Stimulated activated naive CD4-positive, alpha-beta T cell (primary cell): ENCODE measurements at places on chromosomes 7 and 10.

DNA sequence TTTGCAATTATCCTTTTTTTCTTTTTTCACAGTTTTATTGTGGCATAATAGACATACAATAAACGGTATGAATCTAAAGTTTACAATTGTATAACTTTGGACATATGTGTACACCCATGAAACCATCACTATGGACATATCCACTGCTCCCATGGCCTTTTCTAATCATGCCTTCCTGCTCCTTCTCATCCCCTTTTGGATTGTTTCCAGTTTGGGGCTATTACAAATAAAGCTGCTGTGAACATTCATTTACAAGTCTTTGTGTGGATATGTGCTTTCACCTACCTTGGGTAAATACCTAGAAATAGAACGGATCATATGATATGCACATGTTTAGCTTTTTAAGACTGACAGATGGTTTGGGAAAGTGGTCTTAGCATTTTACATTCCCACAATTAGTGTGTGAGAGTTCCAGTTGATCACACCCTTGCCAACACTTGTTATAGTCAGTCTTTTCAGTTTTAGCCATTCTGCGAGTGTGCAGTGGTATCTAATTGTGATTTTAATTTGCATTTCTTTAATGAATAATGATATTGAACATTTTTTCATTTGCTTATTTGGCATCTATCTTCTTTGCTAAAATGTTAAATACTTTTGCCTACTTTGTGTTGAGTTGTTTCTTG is 120.9 kb upstream of the KAT6B start:
- no peak for DNase-seq

DNA sequence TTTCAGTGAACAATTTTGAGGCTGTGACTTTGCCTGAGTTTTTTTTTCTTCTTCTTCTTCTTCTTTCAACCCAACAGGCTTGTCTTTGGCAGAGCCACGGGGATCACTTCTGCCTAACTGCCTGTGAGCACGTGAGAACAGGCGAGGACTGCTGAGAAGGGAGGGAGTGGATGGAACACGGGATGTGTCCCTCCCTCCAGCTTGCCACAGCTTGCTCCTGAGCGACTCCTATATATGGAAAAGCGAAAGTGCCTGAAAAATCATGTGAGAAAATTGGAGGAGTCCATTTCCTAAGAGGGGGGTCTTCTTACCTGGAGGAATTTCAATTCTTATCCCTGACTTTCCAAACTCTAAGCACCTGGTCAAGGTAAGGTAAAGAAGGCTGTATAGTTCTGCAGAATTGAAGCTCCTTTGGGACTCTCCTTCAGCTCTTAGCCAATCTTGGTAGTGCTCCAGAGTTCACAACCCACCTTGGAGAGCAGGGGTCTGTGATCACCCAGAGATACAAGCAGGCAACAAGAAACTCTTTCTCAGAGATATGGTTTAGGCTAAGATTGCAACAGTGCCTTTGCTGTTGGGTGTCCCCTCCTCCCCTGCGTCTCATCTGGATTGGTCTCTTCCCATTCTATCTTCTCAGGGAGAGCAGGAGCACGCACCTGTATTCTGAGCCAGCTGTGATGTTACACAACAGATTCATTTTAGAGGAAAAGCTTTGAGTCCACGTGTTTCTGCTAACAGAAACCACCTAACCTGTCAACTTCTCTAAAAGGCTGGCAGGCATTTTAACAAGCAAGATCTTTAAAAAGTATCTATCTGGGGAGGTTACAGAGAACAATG is at the start of gene MAT1A:
Gene MAT1A, minus strand, starts transcription at position 208 of the 837 bp plus-strand sequence. CDS start 235 bp downstream, outside the sequence.
- no peak for DNase-seq

GRCh38 chr7:106864298-106865081 is 592 bp upstream of the PIK3CG start:
- no peak for DNase-seq

DNA sequence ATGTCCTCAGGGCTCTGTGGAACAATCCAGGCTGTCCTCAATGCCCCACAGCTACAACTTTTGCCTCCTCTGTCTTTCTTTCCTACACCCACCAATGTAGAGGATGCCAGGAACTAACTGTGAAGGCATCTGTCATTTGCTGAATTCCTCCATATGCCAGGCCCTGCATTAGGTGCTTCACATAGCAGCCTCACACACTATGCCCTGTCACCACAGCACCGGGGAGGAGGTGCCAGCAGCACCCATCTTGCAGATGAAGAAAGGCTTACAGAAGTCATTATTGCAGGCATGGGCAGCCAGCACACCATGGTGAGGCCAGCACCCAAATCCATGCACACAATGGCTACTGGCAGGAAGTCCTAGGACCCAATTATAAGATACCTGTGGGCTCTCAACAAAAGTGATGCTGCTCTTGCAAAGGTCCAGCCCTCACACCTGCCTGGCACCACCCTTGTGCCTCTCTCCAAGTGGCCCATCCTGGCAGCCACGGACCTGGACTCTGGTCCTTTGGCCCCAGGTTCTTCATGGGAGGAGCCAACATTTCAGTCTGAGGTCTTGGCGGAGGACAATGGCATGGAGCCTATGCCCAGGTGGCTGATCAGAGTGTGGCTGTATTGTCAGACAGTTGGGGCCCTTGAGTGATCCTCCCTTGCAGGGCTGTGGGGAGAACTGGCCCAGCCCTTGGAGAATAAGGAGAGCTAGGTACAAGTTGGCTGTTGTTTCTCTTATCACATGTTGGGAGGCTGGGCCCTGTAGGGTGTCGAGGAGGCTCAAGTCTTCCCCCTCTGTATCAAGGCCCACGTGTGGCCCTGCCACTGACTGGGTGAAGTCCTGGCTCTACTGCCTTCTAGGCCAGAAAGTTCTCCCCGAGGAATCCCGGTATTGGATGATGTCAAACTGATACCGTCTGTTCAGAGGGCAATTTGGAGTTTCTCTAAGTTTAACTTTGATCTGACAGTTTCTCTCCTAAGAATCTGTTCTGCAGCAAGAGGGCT is 14.4 kb upstream of the MYL7 start:
- DNase-seq, result no peak

DNA sequence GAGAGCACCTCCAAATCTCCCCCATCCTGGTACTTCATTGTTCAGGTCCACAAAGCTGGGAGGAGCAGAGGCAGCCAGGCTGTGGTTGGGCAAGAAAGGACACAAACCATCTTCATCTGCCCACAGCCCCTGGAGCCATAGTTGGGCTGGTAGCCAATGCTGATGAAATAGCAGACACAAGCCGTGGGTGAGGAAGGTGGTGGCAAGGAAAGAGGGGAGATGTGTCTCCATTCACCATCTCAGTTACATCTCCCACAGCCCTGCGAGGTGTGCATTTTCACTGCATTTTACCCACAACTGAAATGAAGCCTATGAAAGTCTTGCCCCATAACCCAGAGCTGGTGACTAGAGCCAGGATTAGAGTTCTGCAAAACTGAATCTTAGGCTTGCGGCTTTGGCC is 35.0 kb downstream of the PIK3AP1 start:
- no peak for DNase-seq

DNA sequence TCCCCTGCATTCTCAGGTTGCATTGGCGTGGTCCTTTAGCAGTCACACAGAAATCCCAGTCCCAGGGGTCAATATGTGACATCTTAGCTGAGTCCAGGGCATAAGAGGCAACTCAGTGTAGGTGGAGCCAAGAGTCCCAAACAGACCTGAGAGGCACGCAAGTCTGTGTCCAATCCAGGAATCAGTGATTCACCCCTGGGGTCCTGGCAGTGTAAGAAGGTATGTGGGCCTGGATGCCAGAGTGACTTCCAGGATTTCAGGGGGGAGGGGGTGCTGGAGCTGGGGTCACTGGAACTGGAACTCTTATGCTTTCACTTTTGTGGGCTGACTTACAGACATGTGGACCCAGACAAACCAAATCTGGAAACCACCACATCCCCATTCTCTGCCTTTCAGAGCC is 26.8 kb downstream of the FRMPD2 start:
- DNase-seq, result no peak
